ENCODE measurements at places on chromosomes 5 and 9.

- no peaks in the 10 kb centered on the region for H3K4me1 ChIP-seq
- H3K36me3 ChIP-seq = no peaks in the 10 kb centered on the region
- H3K27me3 ChIP-seq = no peaks in the 10 kb centered on the region
- no peak overlapping the region for H3K4me3 ChIP-seq
- no peak for DNase-seq
Observed at GRCh38 chr5:117776977-117777376, 1202.4 kb upstream of the SEMA6A start.

DNA sequence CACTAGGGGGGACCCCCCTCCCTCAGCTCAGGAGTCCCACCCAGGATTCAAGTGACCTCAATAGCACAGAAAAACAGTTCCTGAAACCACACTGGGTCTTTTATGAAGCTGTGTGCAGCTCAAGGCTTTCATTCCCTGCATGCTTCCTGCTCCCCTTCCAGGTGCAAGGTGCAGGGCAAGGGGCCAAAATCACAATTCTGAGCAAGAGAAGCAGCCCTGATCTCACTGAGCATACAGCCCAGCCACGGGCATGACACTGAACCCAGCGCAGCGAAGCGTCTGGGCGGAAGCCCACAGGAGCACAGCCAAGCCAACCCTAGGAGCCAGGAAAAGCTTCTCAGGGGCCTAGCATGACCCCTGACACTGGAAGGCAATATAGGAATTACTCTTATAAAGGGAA lies 62.9 kb downstream of the IRX2 start:
- H3K36me3 ChIP-seq = no peaks in the 10 kb centered on the region
- H3K27ac ChIP-seq = no peak overlapping the region
- no peaks in the 10 kb centered on the region for H3K27me3 ChIP-seq
- DNase-seq = no peak
- no peaks in the 10 kb centered on the region for H3K4me1 ChIP-seq

DNA sequence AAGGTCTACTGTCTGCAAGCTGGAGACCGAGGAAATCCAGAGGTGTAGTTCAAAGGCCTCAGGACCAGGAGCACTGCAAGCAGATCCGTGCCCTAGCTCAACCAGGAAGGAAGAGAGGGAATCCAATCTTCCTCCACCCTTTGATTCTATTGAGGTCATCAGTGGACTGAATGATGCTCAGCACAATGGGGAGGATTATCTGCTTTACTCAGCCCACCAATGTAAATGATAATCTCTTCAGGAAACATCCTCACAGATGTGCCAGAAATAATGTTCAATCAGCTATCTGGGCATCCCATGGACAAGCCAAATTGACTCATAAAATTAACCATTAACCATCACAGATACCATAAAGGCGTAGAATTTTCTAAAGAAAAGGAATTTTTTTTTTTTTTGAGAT lies 92.0 kb downstream of the BASP1 start:
- no peaks in the 10 kb centered on the region for H3K27me3 ChIP-seq
- no peak overlapping the region for H3K27ac ChIP-seq
- H3K4me1 ChIP-seq = no peaks in the 10 kb centered on the region
- H3K36me3 ChIP-seq = no peaks in the 10 kb centered on the region
- no peak overlapping the region for H3K4me3 ChIP-seq
- DNase-seq = no peak

DNA sequence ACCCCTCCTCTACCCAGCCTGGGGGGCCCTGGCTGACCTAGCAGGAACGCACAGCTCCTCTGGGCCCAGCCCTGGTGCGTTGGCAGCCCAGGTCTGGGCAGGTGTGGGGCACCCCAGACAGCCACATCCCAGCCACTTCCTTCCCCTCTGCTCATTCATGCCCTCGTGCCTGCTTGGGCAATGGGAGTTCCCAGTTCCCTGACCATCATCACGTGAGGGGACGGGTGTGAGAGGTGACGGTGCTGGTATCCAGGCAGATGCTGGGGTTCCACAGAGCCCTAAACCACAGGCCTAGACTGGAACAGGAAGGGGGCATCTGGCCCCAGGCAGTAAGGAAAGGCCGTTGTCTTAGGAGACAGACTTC lies 8.4 kb downstream of the RALGDS start:
- no peaks in the 10 kb centered on the region for H3K36me3 ChIP-seq
- no peak for DNase-seq
- H3K4me3 ChIP-seq = no peak overlapping the region
- H3K4me1 ChIP-seq = no peaks in the 10 kb centered on the region

DNA sequence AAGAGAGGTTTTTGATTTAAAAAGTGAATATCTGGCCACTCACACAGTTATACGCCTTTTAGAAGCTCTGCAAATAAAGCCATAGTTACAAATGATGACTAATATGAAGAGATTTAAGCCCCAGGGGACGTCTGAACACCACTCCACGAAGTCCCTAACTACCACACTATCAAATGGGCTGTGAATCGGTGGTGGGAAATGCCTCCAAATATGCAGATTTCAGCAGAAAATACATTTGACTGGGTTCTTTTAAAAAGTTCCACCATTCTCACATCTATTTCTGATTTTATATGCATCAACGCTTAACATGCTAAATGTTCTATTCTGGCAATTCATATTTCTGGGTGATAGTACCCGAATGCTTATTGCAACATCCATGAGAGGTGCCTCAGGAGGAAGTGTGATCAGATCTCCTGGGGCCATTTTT lies 22.5 kb downstream of the TICAM2 start:
- DNase-seq = no peak
- H3K4me1 ChIP-seq = no peaks in the 10 kb centered on the region
- H3K4me3 ChIP-seq = no peak overlapping the region
- no peaks in the 10 kb centered on the region for H3K27me3 ChIP-seq
- H3K36me3 ChIP-seq = no peaks in the 10 kb centered on the region

GRCh38 chr5:7850395-7851239 lies at the start of gene CFAP90:
Gene CFAP90, minus strand, starts transcription at chr5:7851133. Its CDS starts 112 bp downstream, at chr5:7851021.
- no peak within 1 kb of the TSS for H3K27ac ChIP-seq
- no peak for DNase-seq
- no peaks in the 10 kb centered on the region for H3K36me3 ChIP-seq
- H3K4me1 ChIP-seq = no peaks in the 10 kb centered on the region

- H3K4me1 ChIP-seq = no peaks in the 10 kb centered on the region
- no peak overlapping the region for H3K27ac ChIP-seq
- DNase-seq = peak; percentile 21
- no peak overlapping the region for H3K4me3 ChIP-seq
- no peaks in the 10 kb centered on the region for H3K36me3 ChIP-seq
- no peaks in the 10 kb centered on the region for H3K27me3 ChIP-seq
Observed at GRCh38 chr9:115593587-115594091, 475.7 kb upstream of the TNC start.

DNA sequence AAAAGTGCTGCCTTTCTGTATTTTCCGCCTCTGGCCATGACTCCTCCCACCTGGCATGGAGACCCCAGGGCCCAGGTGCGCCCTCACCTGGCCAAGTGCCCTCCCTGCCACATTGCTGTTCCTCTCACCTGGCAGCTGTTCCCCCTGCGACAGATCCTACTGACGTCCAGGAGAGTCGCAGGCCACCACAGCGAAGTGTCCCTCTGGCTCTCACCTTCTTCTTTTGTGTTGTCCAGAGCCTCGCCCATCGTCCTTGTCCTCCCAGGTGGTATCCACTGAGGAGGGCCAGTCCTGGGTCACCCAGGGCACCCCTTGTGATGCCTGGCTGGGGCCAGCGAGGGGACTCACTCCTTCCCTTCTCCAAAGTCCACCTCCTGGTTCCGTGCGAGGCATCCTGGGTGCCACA lies 2.6 kb downstream of the NKD2 start:
- H3K36me3 ChIP-seq = no peaks in the 10 kb centered on the region
- DNase-seq = peak; percentile 64
- peaks cover 36% of the 10 kb centered on the region for H3K4me1 ChIP-seq
- H3K27ac ChIP-seq = no peak overlapping the region
- no peak overlapping the region for H3K4me3 ChIP-seq
- peaks cover 19% of the 10 kb centered on the region for H3K27me3 ChIP-seq

DNA sequence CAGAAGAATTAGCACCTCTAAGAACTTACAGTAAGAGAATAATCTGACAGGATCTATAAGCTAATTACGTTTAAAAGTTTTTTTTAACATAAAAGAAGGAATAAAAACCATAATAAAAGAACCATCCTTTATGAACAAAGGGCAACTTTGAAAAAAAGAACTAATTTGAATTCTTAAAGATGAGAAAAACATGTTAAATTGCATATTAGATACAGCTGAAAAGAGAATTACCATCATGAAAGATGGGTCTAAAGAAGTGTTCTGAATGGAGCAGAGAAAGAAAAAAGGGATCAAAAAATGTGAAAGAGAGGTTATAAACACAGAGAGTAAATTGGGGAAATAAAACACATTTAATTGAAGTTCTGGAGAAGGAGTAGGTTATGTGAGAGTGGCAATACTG lies 45.8 kb upstream of the IFNK start:
- H3K4me3 ChIP-seq = no peak overlapping the region
- no peaks in the 10 kb centered on the region for H3K27me3 ChIP-seq
- no peak for DNase-seq
- H3K36me3 ChIP-seq = no peaks in the 10 kb centered on the region
- H3K4me1 ChIP-seq = no peaks in the 10 kb centered on the region

DNA sequence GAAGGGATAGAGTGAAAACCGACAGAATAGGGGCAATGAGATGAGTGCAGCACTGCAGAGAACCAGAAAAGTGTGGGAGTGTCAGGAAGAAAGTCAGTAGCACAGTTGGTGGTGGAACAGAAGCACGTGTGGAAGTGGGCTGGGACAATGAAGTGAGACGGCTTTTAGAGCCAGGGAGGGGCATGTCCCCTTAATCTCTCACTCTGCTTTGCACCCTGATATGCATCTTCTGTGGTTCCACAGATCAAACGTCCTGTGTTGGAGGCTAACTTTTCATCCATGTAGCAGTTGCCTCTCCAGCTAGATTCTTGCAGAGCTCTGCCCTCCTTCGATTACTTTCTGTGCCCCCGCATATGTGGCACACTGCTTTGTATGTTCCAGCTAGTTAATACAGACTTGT lies 163.6 kb downstream of the DOCK8 start:
- no peak overlapping the region for H3K4me3 ChIP-seq
- no peaks in the 10 kb centered on the region for H3K27me3 ChIP-seq
- H3K4me1 ChIP-seq = no peaks in the 10 kb centered on the region
- no peak for DNase-seq
- no peak overlapping the region for H3K27ac ChIP-seq

- no peaks in the 10 kb centered on the region for H3K27me3 ChIP-seq
- DNase-seq = no peak
- 0 out of 2 replicates have a peak, but pooled peaks cover 9% of the 10 kb centered on the region for H3K36me3 ChIP-seq
- no peak overlapping the region for H3K4me3 ChIP-seq
- no peak overlapping the region for H3K27ac ChIP-seq
Observed at GRCh38 chr9:104118916-104119315, 24.8 kb downstream of the SMC2 start.

DNA sequence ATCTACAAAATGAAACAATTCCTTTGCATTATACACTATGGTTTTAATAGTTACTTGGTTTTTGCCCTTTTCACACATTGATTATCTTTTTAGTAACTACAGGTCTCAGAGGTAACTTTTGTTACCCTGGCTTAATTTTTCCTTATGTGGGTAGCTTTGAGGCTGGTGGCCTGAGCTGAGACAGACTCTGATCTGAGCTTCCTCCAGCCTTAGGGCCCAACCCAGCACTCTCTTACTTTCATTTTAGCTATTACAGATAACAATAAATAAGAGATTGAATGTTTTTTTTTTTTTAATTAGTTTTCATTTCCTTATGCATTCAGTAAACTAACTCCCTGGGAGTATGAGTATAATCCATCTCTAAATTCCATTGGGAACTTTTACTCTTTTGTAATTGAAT lies 15.1 kb upstream of the OXCT1 start:
- DNase-seq = peak; percentile 14
- no peak overlapping the region for H3K27ac ChIP-seq
- no peaks in the 10 kb centered on the region for H3K36me3 ChIP-seq

DNA sequence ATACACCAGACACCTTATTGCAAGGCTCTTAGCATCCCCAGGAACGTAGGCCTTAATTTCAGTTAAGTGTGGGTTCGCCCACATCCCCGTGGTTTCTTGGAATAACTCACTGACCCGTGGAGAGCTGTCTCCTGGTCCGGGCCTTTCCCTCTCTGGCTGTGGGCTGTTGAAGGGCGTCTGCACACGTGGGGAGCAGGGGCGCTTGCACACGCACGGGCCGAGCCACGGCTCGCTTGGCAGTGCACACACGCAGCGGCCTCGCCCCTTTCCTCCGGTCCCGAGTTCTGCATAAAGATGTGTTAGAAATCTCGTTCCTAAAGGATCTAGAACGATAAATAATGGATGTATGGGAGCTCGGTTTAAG lies 141.9 kb downstream of the PBX3 start:
- peaks cover 2% of the 10 kb centered on the region for H3K4me1 ChIP-seq
- H3K4me3 ChIP-seq = no peak overlapping the region
- H3K36me3 ChIP-seq = no peaks in the 10 kb centered on the region
- H3K27ac ChIP-seq = no peak overlapping the region

DNA sequence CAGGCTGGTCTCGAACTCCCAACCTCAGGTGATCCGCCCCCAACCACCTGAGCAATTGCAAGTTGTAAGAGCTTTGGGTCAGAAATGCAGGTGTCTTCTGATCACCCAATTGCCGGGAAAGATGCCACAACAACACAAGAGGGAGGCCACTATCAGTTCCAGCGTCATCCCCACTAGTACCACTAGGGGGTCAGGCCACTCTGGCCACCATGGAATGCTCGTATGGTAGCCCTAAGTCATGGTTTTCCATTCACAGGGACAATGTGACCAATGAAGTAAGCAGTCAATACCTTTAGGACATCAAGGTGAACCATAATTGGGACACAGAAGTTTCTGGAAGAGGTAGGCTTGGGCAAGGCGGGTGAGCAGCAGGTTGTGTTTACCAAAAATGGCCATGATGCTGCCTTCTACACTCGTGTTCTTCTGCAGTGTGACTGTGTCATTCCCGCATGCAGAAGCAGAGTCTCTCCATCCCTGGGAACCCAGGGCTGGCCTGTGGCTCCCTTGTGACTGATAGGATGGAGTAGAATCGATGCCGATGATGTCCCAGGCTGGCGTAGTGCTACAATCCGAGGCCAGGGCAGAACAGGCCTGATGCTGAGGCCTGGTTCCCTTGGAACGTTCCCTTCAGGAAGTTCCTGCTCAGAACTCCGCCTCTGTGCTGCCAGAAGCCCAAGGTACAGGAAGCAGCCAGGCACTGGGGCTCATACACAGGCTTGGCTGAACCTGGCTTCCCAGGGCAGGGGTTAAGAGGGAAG lies 42.2 kb upstream of the ANKRD33B start:
- no peak overlapping the region for H3K4me3 ChIP-seq
- H3K27me3 ChIP-seq = no peaks in the 10 kb centered on the region
- H3K4me1 ChIP-seq = no peaks in the 10 kb centered on the region
- no peak overlapping the region for H3K27ac ChIP-seq
- no peak for DNase-seq
- no peaks in the 10 kb centered on the region for H3K36me3 ChIP-seq

GRCh38 chr9:115103746-115104477 lies 14.0 kb downstream of the TNC start:
- no peak overlapping the region for H3K27ac ChIP-seq
- no peaks in the 10 kb centered on the region for H3K36me3 ChIP-seq

GRCh38 chr5:69288688-69289087 lies 43.9 kb downstream of the CCDC125 start:
- H3K27me3 ChIP-seq = no peaks in the 10 kb centered on the region
- DNase-seq = no peak
- no peaks in the 10 kb centered on the region for H3K36me3 ChIP-seq
- no peaks in the 10 kb centered on the region for H3K4me1 ChIP-seq
- no peak overlapping the region for H3K4me3 ChIP-seq
- no peak overlapping the region for H3K27ac ChIP-seq

Data from MM.1S (cell line).